ENCODE measurements at places on chromosomes 3 and 15.

- peak; percentile 9 for DNase-seq
Measured at GRCh38 chr15:72515591-72516389, 41.7 kb downstream of the ARIH1 start.

DNA sequence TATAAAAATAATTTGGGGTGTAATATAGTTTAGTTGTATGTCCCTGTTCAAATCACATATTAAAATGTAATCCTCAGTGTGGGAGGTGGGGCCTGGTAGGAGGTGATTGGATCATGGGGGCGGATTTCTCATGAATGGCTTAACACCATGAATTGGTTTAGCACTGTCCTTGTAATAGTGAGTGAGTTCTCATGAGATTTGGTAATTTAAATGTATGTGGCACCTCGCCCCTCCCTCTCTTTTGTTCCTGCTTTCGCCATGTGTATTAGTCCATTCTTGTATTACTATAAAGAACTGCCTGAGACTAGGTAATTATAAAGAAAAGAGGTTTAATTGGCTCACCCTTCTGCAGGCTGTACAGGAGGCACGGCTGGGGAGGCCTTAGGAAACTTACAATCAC lies 83.9 kb downstream of the ANXA2 start:
- no peak for DNase-seq

GRCh38 chr15:94683902-94684301 lies 452.5 kb downstream of the MCTP2 start:
- no peak for DNase-seq

DNA sequence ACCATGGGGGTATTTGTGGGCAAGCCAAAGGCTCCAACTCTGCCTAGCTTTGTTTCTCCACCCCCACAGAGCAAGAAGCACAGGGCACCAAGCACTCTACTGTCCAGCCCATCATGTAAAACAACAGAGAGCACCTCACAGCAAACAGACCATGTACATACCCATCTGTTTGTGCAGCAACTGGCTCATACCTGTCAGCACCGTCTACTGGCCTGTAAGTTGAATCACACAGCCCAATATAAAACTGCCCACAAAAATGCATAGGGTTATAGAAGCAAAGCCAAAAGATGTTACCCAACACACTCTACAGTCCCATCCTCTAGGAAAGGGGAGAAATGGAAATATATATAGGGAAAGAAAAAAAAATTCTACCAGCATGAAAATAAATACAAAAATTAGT lies 139.7 kb upstream of the CPNE4 start:
- DNase-seq = no peak

GRCh38 chr3:4163011-4163410 lies 140.2 kb upstream of the SETMAR start:
- DNase-seq = no peak

All from right renal cortex interstitium (tissue), 3 donors.